Lung microvascular endothelial cell (primary cell): ENCODE measurements at places on chromosomes 7 and 10.

- DNase-seq: no peak
These were observed 147.6 kb upstream of the SHH start for GRCh38 chr7:155959894-155960293.

GRCh38 chr10:124221356-124222317, 128.2 kb upstream of the CHST15 start:
- peak; percentile 92 for DNase-seq

DNA sequence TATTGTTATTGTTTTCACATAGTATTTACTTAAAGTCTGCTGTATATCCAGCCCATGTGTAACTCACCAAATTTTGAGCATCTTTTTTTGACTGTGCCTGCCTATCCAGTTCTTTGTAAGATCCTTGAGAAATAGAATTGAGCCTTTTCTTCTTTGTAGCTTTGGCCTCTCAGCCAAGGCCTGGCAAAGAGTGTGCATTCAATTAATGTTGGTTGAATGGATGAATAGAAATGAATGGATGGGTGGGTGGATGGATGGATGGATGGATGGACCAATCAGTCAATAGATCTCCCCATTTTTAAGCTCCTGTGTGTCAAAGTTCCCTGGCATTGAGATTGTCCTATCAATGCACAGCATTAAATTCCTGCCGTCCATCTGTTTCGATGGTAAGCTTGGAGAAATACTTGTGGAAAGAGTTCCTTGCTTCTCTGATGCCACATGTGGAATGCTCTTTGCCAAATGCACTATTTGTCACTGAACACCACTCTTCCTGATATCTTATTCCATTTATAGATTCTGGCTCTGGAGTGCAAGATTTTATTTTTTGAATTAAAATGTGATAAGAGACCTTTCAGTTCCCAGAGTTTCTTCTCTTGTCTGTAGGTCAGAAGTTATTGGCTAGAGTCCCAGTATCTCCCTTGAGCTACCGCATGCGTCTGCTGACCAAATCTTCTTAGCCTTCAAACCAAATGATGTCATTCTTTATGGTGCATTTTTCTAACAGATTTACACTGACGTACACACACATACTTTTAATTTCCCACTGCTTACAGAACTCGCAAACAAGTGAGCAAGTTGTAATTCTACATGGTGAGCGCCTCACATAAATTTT, 20.7 kb upstream of the ADRB1 start:
- DNase-seq: no peak

- DNase-seq: no peak
These were observed 69.7 kb upstream of the ZNRF2 start for GRCh38 chr7:30214651-30215137.

- no peak for DNase-seq
These were observed 274.1 kb downstream of the ZEB1 start for GRCh38 chr10:31593124-31593523.

GRCh38 chr7:75885036-75885435, 6.2 kb downstream of the RHBDD2 start:
- DNase-seq: no peak

DNA sequence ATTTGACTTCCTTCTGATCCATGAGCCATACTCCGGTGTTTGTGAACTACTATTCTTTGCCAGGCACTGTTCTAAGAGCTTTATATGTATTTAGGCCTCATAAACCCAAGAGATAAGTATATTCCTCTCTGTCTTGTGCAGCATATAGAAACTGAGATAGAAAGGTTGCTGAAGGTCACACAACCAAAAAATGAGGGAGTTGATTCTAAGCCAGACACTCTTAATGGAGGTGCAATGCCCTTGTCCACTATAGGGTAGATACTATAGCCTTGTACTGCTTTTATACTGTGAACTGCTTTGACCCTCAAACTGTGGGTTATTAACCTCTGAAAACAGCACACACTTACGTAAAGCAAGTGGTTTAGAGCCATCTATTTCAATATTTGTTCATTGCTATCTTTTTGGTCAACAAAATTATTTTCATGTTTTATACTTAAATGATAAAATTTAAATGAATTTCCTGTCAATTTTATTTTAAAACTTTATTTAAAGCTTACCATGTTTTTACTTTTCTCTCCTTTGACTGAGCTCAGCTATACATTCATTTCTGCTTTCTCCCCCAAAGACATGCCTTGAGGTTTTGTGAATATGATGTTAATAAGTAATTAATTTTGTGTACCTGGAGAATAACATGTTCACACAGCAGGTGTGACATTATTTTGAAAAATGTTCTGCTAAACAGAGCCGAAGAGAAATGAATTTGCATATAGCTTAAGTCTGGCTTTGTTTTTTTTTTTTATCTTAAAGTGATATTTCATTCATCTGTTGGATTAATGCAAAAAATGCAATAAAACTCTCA, 687.3 kb downstream of the DNAJB9 start:
- no peak for DNase-seq

- no peak for DNase-seq
These were observed 257.0 kb downstream of the OTUD1 start for GRCh38 chr10:23695825-23696420.

DNA sequence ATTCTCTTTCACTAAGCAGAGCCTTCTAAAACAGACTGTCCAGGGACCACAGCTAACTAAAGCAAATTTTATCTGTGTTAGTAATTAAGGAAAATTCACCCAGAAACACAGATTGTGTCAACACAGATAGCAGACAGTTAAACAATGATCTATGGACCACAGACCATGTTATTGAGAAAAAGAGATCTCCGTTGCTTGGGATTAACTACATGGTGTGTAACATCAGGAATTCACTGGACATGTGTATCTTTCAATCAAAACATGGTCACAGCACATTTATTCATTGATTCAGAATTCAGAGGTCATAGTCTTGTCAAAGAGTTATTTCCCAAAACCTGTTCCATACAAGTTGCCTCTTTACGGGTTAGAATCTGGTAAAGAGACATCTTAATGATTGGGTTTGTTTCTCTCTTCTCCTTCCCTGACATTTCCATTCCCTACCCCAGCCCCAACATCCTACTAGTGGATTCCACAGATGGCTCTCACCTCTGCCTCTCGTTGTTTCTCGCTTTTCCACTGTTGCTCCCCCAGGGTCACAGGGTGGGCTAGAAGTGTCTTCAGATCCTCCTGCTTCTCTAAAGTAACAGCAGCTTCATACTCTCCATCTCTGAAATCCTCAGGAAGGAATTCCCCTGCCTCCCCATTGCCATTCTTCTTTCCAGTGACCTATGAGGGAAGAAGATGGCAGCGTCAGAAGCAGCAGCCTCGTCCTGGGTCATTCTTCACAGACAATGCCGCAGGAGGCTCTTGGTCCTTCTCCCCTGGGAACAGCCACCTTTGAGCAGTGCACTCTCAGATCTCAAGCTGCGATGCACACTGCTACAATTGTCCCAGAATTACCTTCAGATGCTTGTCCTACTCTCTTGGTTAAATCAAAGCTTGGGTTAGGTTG, 958 bp downstream of the ANKRD1 start:
- peak; percentile 27 for DNase-seq

- DNase-seq: no peak
These were observed 20.5 kb downstream of the TRIM4 start for GRCh38 chr7:99898836-99899235.

GRCh38 chr7:99806839-99807478, 20.9 kb upstream of the CYP3A43 start:
- DNase-seq: no peak

DNA sequence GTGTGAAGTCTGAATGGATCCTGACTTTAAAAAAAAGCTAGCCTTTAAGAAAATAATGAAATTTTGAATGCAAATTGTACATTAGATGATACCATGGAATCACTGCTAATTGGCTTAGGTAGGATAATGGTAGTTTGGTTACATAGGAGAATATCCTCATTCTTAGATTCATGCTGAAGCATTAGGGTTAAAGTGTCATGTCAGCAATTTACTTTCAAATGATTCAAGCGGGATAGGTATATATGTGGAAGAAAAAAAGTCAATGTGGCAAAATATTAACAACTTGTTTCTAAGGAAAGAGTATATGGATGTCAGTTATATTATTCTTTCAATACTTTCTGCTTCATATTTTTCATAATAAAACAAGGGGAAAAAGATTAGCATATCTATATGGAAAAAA, 7.5 kb downstream of the HIBADH start:
- DNase-seq: no peak

DNA sequence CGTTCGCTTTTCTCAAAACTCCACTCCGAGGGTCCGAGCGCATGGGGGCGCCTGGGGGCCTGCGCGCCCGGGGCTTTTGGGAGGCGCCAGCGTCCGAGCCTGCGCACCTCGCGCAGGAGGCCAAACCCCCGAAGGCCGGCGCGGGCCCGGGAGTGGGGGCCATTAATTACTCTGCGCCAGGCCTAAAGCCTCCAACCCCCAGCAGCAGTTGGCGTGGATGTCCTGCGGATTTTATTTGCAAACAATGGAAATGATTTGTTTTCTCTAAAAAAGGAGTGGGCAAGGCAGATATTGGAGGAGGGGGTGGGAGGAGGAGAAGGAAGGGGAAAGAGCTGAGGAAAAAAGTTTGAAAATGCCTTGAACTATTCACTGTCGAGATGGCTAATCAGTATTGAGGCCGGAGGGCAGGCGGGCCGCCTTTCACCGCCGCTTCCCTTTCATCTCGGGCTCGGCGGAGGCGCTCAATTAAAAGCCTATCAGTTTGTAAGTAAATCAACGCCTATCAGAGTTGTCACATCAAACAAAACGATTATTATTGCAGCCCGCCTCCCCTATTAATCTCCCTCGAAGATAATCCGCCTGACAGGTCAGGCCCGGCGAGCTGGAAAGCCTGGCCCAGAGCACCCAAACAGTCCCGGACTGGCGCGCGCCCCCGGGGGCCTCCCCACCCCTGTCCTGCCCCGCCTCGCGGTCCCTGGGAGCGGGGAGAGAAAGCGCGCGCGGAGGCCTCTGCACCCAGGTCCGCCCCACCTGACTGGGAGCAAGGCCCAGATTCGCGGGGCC, 3.4 kb upstream of the ZNF503 start:
- DNase-seq: no peak

DNA sequence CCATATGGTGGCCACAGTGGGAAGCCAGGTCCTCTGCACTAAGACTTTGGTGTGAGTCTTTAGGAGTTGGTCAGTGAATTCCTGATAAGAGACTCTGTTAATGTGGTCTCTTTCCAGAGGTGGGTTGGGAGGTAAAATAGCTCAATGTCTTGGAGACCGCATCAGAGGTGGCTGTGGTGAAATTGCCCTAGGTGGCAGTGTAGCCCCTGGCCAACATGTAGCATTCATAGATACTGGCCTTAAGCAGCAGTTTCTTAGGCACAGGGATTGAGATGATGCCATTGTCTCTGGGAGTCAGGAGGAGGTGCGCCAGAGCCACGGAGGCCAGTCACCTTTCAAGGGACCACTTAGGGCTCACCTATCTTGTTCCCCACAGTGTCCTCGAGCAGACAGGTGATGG, 202.8 kb downstream of the CREB5 start:
- DNase-seq: peak; percentile 46

- peak; percentile 39 for DNase-seq
These were observed 142.8 kb downstream of the LRRC4 start for GRCh38 chr7:127888411-127888810.
